Effector CD4-positive, alpha-beta T cell (primary cell): ENCODE measurements at places on chromosomes 11 and 22.
A peak's percentile ranks its signal among the peaks of the same experiment; 100 is the strongest.

- no peak for DNase-seq
Measured at GRCh38 chr11:12456651-12457579, 79.5 kb downstream of the PARVA start.

GRCh38 chr22:48637231-48637630 lies 1190.4 kb downstream of the BRD1 start:
- DNase-seq = no peak

- DNase-seq = no peak
Measured at GRCh38 chr11:47468598-47469214, 19.8 kb upstream of the RAPSN start.

- no peak for DNase-seq
Measured at GRCh38 chr22:48236261-48236660, 1473.8 kb downstream of the TBC1D22A start.

DNA sequence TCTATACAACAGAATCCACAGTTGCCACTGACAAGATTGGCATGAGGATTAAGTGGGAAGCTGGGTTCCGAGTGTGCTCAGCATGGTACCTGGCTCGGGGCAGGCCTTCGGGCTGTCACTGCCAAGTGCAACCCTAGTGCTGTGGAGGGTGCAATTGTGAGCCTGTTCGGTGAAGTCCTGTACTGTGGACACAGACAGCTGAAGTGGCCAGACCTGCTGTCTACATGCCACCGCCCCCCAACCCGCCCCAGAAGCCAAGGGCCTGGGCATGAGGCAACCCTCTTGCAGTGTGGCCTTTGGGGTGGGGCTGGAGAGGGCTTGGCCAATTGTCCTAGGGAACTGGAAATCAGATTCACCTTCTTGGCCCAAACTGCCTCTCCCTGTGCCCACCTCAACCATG lies 15.6 kb upstream of the SHISAL1 start:
- no peak for DNase-seq

DNA sequence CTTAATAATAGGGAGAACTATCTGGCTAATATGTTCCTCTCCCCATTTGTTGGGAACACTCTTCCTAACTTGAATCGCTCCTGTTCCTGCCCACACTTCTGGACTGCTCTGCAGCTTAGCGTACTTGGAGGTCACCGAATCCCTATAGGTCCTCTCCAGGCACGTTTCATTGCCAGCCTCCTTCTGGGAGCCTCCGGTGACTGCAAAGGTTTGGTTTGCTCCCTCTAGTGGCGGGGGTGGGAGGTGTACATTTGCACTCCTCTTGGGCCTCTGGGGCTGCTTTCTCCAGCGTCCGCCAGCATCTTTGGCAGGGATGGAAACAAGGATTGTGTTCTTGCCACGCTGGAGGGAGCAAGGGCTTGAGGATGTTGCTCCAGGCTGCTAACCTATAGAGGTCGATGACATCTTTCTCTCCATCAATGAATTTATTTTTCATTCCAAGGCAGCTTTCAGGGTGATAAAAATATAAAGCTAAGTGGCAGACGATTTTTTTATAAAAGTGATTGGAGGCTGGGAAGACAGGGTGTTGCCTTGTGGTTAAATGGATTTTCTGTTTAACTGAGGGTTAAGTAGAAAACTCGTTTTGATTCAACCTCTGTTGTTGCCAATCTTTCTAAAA lies 48.7 kb downstream of the TSPAN18 start:
- DNase-seq = peak; percentile 37

- DNase-seq = no peak
Measured at GRCh38 chr22:46196278-46196677, 46.0 kb downstream of the PPARA start.

DNA sequence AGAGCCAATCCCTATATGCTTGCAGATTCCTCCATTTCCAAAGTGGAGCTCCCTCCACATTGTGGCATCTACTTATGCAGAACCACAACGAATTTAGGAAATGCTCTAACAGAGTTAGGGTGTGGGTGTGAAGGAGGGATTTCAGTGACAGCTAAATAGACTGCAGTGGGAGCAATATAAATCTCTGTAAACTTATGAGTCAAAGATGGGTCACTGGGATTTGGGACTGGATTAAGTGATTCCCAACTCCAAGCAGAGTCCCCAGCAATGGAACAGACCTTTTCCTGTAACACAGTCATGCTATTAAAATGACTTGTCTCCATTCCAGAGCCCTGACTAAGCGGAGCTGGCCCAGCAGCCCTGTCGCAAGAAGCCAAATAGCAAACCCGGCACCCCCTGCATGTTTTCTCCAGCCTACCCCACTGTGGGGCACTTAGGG lies 36.6 kb downstream of the RPL27A start:
- no peak for DNase-seq

DNA sequence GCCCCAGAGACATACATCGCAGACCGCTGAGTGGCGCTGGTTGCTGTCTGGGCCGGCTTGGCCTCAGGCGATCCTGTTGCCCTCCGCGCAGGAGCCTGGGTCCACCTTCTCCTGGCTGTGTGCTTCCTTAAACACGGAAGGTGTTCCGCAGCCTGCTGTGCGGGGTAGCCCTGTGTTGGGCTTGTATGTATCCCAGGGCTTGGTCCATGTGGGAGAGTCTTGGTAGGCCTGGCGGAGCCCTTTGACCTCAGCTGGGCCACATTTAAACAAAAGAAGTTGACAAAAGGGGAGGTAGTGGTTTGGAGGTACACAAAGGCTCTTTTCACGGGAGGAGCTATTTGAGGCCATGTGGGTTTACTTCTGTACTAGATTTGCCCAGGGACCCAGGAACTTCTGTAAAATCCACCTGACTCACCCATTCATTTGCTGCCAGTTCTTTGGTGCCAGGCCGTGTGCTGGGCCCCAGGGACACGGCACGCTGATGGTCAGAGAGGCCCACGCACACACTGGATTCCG lies 11.0 kb upstream of the GRAMD4 start:
- DNase-seq = no peak

DNA sequence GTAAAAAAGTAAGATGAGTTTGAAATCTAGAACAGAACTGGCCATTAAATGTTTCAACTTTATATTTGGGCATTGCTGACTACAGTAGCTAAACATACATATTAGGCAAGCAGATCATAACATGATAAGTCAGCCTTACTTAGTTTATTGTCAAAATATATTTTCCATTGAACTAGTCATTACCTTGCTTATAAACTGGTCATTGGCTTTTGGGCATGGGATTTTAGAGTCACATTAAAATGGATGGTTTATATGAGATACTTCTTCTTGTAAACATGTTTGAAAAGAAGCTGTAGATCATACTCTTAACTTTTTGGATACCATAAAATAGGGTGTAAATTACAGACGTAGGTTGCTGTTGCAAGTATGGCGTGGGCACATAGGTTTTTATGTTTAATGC lies 2.7 kb downstream of the HIPK3 start:
- no peak for DNase-seq

DNA sequence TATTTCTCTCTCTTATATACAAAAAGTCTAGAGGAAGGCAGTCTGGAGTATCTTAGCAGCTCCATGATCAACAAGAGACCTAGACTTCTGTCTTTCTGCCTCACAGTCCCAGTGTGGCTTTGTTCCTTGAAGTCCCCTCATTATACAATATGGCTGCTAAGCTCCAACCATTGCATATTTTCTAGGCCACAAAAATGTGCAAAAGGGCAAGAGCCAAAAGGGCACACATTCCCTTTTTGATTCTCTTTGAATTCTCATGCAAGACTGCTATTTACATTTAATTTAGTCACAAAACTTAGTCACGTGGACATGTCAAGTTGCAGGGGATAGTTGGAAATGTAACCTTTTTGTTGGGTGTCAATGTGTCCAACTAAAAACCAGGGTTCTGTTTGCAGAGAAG lies 64.2 kb upstream of the OLFML1 start:
- no peak for DNase-seq

DNA sequence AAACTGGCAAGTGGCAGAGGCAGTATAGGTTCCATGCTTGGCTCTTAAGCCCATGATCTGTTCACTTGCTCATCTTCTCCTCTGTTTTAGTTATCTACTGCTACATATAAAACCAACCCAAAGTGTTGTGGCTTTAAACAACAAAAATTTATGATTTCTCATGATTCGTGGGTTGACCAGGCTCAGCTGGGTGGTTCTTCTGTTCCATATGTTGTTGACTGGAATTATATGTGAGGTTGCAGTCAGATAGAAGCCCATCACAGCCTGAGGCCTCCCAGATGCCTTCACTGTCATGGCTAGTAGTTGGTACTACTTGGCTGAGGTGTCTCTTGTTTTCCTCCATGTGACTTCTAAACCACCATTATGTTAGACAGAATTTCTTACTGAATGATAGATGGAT lies 632.6 kb downstream of the NELL1 start:
- DNase-seq = no peak

DNA sequence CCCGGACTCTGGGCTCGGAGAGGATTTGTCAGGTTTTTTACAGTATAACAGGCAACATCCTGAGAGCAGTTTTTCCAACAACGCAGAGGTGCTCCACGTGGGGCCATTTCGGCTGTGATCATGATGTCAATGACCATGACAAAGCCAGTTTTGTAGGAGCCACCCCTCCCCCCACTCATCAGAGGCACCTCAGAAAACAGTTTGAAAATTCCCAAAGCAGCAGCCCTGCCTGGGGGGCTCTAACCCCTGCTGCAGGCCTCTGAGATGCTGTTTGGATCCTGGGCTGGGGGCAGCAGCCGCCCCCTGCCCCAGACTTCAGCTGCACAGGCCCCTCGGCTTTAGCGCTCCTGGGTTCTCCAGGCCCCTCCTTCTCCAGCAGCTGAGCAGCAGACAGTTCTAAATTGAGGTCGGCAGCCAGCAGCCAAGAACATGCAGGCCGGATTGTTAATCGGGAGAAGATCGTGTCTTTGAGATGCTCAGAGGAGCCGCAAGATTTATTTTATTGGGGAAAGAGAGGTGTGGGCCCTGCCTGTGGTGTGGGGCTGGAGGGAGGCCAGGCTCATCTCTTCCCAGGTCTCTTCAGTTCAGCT lies 19.4 kb downstream of the NFAM1 start:
- DNase-seq = no peak

- no peak for DNase-seq
Measured at GRCh38 chr11:79102840-79103239, 338.0 kb downstream of the TENM4 start.

- DNase-seq = no peak
Measured at GRCh38 chr11:130125638-130126037, 33.9 kb upstream of the ST14 start.

GRCh38 chr11:68331338-68331947 lies 19.1 kb downstream of the LRP5 start:
- DNase-seq = no peak

GRCh38 chr22:39282645-39283321 lies 36.6 kb downstream of the RPL3 start:
- no peak for DNase-seq

DNA sequence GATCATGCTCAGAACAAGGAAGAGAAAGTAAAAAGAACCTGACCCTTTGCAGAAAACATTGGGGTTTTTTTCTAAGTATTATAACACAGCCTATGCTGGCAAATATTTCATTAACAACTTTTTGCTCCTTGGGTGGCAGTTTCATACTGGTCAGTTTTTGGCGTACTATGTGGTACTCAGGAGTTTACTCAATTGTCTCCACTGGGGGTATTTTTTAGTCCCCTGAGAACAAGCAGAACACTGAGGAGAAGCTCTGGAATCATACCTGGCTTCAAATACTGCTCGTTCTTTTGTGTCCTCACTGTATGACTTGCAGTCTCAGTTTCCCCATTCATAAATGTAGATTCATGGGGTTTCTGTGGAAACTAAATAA lies 90.4 kb downstream of the SERGEF start:
- no peak for DNase-seq

DNA sequence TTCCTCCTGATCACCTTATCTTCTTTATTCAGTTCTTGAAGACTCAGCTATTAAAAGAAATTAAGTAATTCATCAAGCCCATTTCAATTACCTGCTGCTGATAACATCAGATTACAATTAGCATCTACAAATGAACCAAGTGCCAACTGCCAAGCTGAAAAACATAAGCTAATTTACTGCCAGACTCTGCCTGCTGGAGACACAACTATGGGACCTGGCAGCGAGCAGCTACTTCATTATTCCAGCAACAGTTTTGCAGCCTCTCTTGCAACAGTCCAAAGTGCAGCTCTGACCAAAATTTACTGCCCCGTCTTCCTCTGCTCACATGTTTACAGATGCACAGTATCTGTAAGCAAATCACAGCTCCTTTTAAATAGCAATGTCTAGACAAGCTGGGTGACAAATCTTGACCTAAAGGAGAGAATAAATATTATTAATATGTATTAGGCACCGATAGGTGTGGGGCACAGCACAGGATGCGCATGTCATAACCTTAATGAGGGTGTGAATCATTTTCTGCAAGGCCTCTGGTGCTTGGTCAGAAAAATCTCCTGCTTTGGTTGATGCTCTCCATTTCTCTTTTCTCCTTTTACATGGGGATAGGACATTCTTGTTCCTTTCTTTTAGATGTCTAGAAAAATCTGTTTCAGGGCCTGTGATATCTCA lies 232.2 kb upstream of the PITPNB start:
- DNase-seq = no peak

- DNase-seq = peak; percentile 73
Measured at GRCh38 chr11:62081378-62082291, 42.2 kb upstream of the INCENP start.
